ENCODE measurements at places on chromosomes 7 and 10. TPM values are rescaled to one million over a fixed set of nuclear protein-coding genes. Genes with fewer than 3 reads are reported as not detected.

DNA sequence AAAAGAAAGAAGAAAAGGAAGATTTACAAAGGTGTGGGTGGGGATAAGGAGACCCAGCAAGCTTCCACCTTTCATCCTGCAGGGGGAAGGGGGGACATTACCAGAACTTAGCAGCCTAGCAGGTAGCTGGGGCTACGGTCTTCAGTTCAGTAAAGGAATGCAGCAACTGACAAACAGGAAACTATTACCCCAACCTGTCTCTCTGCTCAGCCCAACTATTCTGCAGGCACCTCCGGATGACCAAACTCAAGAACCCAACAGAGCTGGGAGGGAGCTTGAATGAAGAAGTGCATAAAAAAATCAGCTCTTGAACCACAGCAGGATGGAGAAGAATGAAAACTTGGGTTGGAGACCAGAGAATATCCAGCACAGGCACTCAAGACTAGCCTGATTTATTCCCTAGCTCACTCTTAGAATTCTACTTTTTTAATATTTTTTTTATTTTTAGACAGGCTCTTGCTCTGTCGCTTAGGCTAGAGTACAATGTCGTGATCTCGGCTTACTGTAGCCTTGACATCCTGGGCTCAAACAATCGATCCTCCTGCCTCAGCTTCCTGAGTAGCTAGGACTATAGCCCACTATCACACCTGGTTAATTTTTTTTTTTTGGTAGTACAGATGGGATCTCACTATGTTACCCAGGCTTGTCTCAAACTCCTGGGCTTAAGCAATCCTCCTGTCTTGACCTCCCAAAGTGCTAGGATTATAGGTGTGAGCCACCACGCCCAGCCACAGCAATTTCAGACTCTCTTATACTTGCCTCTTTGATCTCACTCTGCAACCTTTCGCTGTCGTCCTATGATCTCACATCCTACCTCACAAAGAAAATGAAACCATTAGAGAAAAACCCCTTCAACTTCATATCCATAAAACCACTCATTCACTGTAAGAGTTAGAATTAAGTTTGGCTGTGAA lies 18.5 kb upstream of the C10orf67 start:
- DNase-seq = no peak

DNA sequence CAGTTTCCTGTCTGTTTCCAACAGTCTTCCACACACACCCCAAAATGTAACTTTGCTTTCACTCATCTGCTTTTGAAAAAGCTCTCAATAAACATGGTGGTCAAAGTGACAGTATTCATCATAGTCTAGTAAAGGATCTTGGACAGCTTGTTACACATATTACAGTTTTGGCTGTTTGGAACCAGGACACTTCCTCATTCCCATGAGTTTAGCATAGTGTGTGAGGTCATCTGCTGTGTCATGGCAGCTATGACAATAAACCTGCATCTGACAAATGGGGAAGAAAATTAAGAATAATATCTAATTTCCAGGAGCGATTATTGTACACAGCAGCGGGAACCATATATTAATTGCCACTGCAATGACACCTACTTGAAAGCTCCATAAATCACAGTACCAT lies 184.3 kb upstream of the SLC26A5 start:
- peak; percentile 35 for DNase-seq

TSPAN15 gene
- 1.6 TPM for total RNA-seq

- peak; percentile 73 for DNase-seq
Observed at GRCh38 chr7:76262683-76263402, 39.6 kb upstream of the HSPB1 start.

DLX5 gene
- 1.3 TPM for total RNA-seq

RBM20 gene
- total RNA-seq = 0.06 TPM

TRPV6 gene
- total RNA-seq = not detected

CEP55 gene
- 98.9 TPM for total RNA-seq

CUBN gene
- total RNA-seq = 1.7 TPM

ZNF22 gene
- total RNA-seq = 26.3 TPM

JCAD gene
- total RNA-seq = 4.5 TPM

SVOPL gene
- 0.03 TPM for total RNA-seq

All from Daoy (cell line).